ENCODE measurements at places on chromosomes 3 and 15. TPM values are rescaled to one million over a fixed set of nuclear protein-coding genes. Genes with fewer than 3 reads are reported as not detected.

Gene SLC22A14
- total RNA-seq: 0.28 TPM

Gene MAGI1
- 28.9 TPM for total RNA-seq

Gene PLCH1
- under 0.01 TPM for total RNA-seq

Gene PAK6
- total RNA-seq: 0.56 TPM

Gene ZIC1
- not detected for total RNA-seq

Gene CGNL1
- 3.1 TPM for total RNA-seq

Gene FOXL2
- total RNA-seq: 0.19 TPM

Gene CASR
- total RNA-seq: not detected

Gene STARD9
- 1.7 TPM for total RNA-seq

Gene ARRDC4
- 16.3 TPM for total RNA-seq

Gene SPTSSB
- under 0.01 TPM for total RNA-seq
